ENCODE measurements at places on chromosomes 12 and 14.

DNA sequence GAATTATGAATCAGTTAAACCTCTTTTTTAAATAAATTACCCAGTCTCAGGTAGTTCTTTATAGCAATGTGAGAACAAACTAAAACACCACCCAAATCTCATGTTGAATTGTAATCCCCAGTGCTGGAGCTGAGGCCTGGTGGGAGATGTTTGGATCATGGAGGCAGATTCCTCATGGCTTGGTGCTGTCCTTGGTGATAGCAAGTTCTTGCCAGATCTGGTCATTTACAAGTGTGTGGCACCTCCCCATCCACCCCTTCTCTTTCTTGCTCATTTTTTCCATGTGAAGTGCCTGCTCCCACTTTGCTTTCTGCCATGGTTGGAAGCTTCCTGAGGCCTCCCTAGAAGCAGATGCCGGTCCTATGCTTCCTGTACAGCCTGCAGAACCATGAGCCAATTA, 102.1 kb upstream of the ANO4 start:
- DNase-seq: no peak

- DNase-seq: peak; percentile 56
Measured at GRCh38 chr12:118034429-118035189, 18.1 kb downstream of the RFC5 start.

- no peak for DNase-seq
Measured at GRCh38 chr14:102690509-102691286, 86.6 kb upstream of the TRAF3 start.

DNA sequence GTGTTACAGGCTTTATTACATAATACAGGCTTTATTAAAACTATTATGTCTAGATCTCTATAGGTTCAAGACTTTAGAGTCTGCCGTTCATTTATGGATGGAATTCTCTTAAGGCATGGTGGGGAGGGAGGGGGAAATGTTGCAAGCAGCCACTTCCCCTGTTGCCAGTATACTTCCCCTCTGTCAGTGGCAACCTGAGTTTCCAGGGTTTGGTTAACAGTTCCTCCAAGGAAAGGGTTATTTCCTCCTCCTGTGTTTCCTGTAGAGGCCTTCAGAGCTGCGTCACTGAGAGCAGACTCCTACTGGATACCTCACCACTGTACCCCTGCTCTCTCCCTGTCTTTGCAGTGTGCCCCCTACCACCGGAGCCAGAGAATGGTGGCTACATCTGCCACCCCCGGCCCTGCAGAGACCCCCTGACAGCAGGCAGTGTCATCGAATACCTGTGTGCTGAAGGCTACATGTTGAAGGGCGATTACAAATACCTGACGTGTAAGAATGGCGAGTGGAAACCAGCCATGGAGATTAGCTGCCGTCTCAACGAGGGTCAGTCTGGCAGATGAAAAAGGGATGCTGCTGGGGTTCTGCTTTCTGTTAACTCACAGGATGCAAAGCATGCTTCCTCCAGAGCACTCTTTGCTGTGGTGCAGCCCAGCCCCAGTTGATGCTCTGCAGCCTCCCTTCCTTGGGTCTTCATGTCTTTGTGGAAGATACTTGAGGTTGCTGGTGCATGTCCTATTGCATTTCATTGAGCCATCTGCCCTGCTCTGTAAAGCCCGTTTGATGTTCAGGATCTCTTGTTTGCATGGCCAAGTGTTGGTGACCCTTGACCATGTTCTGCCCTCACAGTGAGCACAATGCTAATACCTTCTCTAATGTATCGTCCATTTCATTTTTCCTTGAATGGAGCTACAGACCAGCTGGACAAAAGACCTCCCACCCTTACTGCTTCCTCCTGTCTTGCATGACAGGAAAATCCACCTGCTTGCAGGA, 63.6 kb upstream of the SRSF5 start:
- DNase-seq: no peak

- no peak for DNase-seq
Measured at GRCh38 chr12:8841778-8842177, 19.4 kb downstream of the A2ML1 start.

DNA sequence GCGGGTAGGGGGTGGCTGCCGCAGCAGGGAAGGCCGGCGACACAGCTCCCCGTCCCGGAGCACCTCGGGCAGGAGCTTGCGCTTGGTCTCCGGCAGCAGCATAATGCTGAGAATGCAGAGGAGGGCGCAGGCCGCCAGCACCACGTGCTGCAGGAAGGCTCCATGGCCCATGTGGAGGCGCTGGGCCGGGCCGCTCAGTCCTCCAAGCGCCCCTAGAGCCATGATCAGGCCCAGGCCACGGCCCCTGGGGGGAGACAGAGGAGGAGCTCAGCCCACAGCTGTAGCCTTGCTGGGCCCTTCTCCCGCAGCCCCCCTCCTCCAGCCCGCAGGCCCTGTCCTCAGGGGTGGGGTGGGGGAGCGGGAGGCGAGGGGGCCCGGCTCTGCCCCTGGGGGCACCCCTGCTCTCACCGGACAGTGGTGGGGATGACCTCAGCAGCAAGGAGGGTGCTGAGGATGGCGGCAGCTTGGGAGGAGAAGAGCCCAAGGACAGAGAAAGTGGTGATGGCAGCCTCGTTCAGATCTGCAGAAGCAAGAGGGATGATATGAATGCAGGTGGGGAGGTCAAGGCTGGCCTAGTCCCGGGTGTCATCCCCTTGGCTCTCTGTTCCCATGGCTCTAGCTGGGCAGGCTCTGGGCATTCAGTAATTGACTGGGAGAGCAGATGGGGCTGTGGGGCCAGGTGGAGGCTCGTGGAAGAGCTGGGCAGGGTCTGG, 5.8 kb downstream of the SLC22A17 start:
- DNase-seq: no peak

- DNase-seq: peak; percentile 54
Measured at GRCh38 chr12:112317481-112317880, 64.8 kb downstream of the HECTD4 start.

- DNase-seq: no peak
Measured at GRCh38 chr14:59262717-59263454, 74.4 kb downstream of the DAAM1 start.

- DNase-seq: no peak
Measured at GRCh38 chr14:34364201-34364600, 97.8 kb downstream of the SPTSSA start.

GRCh38 chr14:20679907-20680306, 4.5 kb upstream of the RNASE4 start:
- no peak for DNase-seq

GRCh38 chr14:77926942-77927341, 127.0 kb downstream of the ADCK1 start:
- no peak for DNase-seq

GRCh38 chr12:103887738-103888137, 42.5 kb upstream of the HSP90B1 start:
- no peak for DNase-seq

DNA sequence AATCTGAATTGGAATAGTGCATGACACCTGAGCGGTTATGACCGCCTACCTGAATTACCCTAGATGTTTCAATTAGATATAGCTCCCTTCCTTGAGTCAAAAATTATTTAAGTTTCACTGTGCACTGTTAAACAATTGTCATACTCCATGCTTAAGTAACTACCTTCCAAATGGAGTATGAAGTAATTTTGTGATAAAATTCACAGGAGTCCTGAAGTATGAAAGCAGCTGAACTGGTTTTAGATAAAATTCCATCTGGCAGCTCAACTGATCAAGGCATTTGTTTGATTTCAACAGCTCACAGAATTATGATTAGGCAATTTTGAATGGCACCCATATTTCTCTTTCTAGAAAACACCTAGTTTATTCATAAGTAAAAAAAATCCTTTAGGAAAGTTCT, 19.5 kb downstream of the PRICKLE1 start:
- DNase-seq: no peak

DNA sequence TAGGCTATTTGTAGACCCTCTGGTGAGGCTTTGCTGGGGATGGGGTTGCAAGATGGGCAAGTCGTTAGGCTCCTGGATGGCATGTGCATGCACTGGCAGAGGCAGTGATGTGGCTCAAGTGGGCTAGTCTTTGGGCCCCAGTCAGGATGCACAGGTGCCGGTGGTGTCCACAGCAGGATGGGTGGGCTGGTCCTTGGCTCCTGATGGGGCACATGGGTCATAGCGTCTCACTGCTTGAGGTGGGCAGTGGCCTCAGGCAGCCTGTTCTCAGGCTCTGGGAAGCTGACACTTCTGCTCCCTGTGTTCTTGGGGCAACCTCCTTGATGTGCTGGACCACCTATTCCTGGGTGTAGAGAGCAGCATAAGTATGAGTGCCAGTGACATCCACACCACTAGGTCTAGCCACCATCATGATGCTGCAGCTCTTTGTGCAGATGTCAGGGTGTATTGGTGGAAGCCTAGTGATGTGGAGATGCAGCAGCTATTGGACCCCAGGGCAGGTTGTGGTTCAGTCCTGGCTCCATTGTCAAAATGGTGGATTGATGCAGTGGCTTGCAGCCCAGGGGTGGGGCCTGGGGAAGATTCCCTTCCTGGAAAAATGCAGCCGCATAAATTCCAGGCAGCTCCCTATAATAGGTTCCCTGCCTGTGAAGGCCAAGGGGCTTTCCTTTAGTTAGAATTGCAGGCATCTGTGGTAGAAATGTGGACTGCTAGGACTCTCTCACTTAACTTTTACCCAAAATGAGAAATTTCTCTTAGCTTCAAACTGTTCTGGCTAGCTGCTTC, 742.5 kb upstream of the MDGA2 start:
- no peak for DNase-seq

GRCh38 chr14:62796431-62796830, 248.8 kb downstream of the KCNH5 start:
- no peak for DNase-seq

DNA sequence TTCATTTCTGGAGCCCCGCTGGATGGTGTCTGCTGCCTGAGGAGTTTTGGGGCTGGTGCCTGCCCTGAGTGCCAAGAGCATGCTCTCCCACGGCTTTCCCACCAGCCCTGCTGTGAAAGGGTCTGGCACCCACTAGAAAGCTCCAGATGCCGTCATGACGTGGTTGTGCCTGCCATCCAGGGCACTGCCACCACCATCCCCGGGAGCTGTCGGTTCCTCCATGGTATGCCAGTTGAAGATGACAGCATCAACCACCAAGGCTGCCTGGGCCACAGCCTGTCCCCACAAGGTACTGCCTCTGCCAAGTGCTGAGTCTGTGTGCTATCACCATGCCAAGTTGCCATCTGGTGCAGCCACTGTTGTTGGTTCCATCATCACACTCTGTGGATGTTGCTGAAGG, 85.9 kb downstream of the TTC8 start:
- DNase-seq: no peak

DNA sequence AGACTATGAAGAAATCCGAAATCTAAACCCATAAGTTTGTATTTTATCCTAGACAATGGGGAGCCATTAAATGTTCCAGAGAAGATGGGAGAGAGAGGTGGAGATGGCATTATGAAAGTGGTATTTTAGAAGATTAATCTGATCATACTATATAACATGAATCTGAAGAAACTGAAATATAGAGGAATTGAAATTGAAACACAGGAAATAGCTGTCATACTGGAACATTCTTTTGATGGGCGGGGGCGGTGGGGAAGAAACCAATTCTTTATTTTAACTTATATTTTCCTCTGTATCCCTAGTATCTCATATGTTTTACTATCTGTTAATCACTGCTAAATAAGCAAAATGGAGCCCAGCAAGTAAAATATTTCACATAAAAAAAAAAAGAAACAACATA, 27.0 kb upstream of the FOXN3 start:
- no peak for DNase-seq

- DNase-seq: no peak
Measured at GRCh38 chr12:50913224-50913623, 39.1 kb upstream of the HIGD1C start.

DNA sequence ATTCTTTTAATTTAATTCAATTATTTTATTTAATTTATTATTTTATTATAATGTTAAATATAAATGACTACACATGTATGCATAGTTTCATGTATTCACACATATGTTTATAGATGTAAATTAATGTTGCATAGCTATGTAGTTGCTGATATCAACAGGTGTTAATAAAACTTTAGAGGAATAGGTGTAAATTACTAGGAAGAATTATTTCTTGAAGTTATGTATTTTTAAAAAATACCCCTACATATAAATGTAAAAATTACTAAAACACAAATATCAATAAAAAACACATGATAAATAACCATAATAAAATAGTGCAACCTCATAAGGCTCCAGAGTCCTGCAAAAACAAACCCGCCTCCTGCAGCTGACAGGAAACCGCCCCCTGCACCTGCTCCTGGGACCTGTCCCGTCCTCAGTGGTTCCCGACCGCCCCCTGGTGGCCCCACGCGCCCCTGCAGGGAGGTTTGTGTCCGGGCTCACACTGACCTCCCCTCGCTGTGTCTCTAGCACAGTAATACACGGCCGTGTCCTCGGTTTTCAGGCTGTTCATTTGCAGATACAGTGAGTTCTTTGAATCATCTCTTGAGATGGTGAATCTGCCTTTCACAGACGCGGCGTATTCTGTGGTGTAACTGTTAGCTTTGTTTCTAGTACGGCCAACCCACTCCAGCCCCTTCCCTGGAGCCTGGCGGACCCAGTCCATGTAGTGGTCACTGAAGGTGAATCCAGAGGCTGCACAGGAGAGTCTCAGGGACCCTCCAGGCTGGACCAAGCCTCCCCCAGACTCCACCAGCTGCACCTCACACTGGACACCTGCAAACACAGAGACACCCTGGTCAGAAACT, 1264.0 kb downstream of the TMEM121 start:
- no peak for DNase-seq

DNA sequence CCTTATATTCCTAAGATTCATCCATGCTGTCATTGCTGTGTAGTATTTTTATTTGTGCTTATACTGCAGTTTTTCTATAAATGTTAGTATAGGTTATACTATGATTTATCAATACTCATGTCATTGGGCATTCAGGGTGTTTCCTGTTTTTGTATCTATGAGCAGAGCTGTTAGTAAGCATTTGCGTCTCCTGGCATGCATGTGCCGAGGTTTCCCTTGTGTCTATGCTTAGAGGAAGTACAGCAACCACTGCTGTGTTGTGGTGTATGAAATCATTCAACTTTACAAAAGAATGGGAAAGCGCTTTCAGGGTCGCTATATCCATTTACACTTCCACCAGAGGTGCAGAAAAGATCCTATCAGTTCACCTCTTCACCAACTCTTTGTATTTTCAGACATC, 122.7 kb downstream of the RGS6 start:
- DNase-seq: no peak

DNA sequence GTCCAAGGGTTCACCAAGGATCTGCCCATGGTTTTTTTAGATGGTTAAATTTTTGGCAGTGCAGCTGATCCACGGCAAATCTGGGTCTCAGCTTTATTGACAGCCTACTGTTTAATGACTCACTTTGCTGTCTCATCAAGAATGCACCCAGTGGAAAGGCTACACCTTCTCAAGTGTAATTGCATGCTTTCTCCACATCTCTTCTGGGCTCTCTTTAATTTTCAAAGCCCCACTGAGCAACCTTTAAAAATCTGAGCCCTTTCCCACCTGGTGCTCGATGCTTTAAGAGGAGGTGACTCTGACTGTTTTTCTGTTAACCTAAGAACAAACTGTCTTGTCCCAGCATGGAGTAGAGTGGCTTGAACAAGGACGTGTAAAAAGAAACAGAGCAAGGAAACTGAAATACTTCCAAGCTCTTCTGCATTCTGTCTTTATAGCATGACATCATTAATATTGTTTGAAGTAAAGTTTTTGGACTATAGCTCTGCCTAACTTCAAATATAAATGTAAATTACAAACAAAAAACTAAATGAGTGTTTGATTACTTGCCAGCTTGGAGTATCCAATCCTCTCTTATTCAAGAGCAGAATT, 214.2 kb upstream of the KRR1 start:
- DNase-seq: peak; percentile 38
